ENCODE measurements at places on chromosomes 1 and 21. TPM values are rescaled to one million over a fixed set of nuclear protein-coding genes. Genes with fewer than 3 reads are reported as not detected.

The PLA2G2F gene
- total RNA-seq, result not detected

The NPL gene
- 10.1 TPM for total RNA-seq

The ZYG11A gene
- total RNA-seq, result 0.23 TPM

The ETV3L gene
- total RNA-seq, result not detected

The PADI4 gene
- 0.45 TPM for total RNA-seq

The NID1 gene
- total RNA-seq, result 0.38 TPM

The XPR1 gene
- total RNA-seq, result 21.9 TPM

The NEK2 gene
- 42.5 TPM for total RNA-seq

The ERVH48-1 gene
- not detected for total RNA-seq

The RGS4 gene
- not detected for total RNA-seq

The OR10J1 gene
- total RNA-seq, result not detected

The IL19 gene
- not detected for total RNA-seq

The TTC22 gene
- 17.9 TPM for total RNA-seq

The TMEM52 gene
- not detected for total RNA-seq

The WNT4 gene
- not detected for total RNA-seq

The MTARC2 gene
- total RNA-seq, result not detected

The TOMM40L gene
- 19.4 TPM for total RNA-seq

The NIBAN1 gene
- 60.8 TPM for total RNA-seq

The CYP4A11 gene
- total RNA-seq, result not detected

The OR2C3 gene
- total RNA-seq, result not detected

The NPR1 gene
- not detected for total RNA-seq

The FCRL5 gene
- total RNA-seq, result not detected

The C1orf94 gene
- total RNA-seq, result not detected

The SDF4 gene
- total RNA-seq, result 109 TPM

The RNU1-1 gene
- total RNA-seq, result 3,744 TPM

The CAMTA1 gene
- total RNA-seq, result 42.8 TPM

The DYNLT5 gene
- total RNA-seq, result not detected

The PTPRF gene
- 0.23 TPM for total RNA-seq

The LY9 gene
- total RNA-seq, result 1.3 TPM

The FMO4 gene
- total RNA-seq, result 0.91 TPM

The TMEM51 gene
- not detected for total RNA-seq

The SUSD4 gene
- total RNA-seq, result 0.21 TPM

The RNU1-4 gene
- total RNA-seq, result 922 TPM

The LCE2B gene
- not detected for total RNA-seq

The TIAM1 gene
- 20.5 TPM for total RNA-seq

The MORC3 gene
- 30.5 TPM for total RNA-seq

The RHD gene
- total RNA-seq, result not detected

The SPATA46 gene
- total RNA-seq, result not detected

The GSTM5 gene
- total RNA-seq, result not detected

The EMC1 gene
- total RNA-seq, result 49.0 TPM

The EPHB2 gene
- 0.09 TPM for total RNA-seq

The OSCP1 gene
- total RNA-seq, result 1.3 TPM

The PLA2G2D gene
- total RNA-seq, result not detected

The TESK2 gene
- 4.4 TPM for total RNA-seq

The ILDR2 gene
- 7.9 TPM for total RNA-seq
